ENCODE measurements at places on chromosomes 11 and 22.
A peak's percentile ranks its signal among the peaks of the same experiment; 100 is the strongest.

- no peak for DNase-seq
Observed at GRCh38 chr11:96051820-96052219, 127.9 kb upstream of the MTMR2 start.

DNA sequence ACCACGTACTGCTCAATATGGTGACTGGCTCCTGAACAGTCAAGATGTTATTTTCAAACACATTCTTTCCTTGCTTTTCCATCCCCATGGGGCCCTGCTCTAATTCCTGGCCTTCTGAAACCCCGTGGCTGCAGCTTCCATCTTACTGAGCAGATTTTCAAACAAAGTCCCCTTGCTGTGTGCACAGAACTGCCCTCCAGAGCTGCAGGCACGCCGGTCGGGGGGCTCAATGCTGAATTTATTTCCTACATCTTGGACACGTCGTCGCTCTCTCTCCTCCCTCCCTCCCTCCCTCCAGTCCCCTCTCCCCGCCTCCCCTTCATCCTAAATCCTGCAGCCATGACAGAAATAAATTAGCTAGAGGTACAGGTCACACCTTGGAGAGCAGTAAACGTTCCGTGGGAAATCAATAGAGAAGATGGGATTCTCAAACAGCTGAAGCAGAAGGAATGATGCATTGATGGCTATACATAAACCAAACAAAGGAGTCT, 243.1 kb upstream of the BLID start:
- DNase-seq = no peak

GRCh38 chr22:46008836-46009596, 32.1 kb upstream of the WNT7B start:
- DNase-seq = no peak

- no peak for DNase-seq
Observed at GRCh38 chr11:134120921-134121526, 52.2 kb downstream of the JAM3 start.

DNA sequence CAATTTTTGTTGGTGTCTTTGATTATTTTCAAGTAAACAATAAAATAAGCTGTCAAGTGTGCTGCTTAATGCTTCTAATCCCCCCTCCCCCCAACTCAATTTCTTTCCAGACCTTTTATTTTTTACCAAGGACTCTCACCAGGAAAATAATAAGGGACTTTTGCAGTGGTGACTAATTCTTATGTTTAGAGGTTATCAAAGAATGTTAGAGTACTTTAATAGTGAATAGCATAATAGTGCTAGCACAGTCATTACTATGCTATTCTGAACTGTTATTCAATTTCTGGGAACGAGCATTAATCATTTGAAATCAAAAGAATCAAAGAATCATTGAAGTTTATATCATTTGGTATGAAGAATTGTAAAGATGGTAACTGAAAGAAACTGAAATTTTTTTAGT, 251.4 kb downstream of the DDX10 start:
- no peak for DNase-seq

GRCh38 chr11:31834237-31834636, 23.1 kb upstream of the PAX6 start:
- no peak for DNase-seq

GRCh38 chr11:23974601-23975000, 522.3 kb upstream of the LUZP2 start:
- no peak for DNase-seq

GRCh38 chr11:90594658-90595057, 371.8 kb upstream of the CHORDC1 start:
- DNase-seq = peak; percentile 43
